ENCODE measurements at places on chromosomes 1 and 21. TPM values are rescaled to one million over a fixed set of nuclear protein-coding genes. Genes with fewer than 3 reads are reported as not detected.
A peak's percentile ranks its signal among the peaks of the same experiment; 100 is the strongest.

IQGAP3 gene
- 43.1 TPM for total RNA-seq

IGSF9 gene
- total RNA-seq, result 24.5 TPM

GRCh38 chr1:59115865-59116264, 181.0 kb upstream of the FGGY start:
- no peak for DNase-seq

APCS gene
- total RNA-seq, result not detected

DNA sequence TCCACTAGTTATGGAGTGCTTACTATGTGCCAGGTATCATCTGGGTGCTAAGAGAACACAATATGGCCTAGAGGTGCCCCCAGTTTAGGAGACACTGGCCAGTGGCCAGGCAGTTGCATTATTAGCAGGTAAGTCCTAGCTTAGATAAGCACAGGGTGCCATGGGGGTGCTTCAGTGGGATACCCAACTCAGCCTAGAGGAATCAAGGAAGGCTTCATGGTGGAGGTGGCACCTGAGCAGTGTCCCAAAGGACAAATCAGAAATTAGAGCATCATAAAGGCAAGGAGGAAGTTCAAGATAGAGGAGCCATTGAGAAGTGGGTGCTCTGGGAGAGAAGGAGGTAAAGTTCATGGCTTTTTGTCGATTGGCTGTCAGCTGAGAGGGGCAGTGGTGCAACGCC, 31.9 kb upstream of the PKP1 start:
- DNase-seq, result no peak

DNA sequence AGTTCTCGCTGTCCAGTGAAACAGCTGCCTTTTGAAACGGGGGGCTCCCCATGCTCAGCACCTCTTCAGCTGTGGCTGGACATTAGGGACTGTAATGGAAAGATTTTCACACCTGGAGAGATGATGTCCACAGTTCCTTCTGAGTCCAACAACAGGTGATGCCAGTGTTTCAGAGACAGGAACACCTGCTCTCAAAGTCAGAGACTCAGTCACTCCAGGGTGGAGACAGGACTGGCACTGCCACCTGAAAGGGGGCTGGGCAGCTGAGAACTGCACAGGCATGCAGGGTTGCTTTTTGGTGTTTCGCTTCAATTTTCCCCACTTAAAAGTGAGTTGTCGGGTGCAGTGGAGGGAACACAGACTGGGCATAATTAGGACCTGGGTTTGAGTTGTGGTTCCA, 124.8 kb downstream of the GALNT2 start:
- no peak for DNase-seq

DNA sequence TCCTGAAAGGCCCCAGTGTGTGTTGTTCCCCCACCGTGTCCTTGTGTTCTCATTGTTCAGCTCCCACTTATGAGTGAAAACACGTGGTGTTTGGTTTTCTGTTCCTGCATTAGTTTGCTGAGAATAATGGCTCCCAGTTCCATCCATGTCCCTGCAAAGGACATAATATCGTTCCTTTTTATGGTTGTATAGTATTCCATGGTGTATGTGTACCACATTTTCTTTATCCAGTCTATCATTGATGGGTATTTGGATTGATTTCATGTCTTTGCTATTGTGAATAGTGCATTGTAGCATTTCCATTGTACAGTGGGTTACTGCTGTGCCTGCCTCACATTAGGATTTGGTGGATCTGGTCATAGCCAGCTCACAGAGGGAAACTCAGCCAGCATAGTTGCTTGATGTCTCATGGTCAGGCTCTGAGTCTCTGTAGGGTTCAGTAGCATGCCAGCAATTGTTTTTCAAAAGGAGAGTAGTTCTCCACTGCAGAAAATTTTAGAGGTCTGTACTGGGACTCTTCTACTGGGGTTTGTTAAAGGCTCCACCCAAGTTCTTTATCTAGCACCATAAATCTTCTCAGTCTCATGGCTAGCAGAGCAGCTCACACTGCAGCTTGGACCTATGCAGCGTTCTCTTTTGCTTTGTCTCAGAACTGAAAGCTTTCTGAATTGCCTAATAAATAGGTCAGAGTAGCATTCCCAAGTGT, 41.0 kb downstream of the RUNX3 start:
- DNase-seq, result no peak

TAL1 gene
- 0.11 TPM for total RNA-seq

USH2A gene
- 0.14 TPM for total RNA-seq

DNA sequence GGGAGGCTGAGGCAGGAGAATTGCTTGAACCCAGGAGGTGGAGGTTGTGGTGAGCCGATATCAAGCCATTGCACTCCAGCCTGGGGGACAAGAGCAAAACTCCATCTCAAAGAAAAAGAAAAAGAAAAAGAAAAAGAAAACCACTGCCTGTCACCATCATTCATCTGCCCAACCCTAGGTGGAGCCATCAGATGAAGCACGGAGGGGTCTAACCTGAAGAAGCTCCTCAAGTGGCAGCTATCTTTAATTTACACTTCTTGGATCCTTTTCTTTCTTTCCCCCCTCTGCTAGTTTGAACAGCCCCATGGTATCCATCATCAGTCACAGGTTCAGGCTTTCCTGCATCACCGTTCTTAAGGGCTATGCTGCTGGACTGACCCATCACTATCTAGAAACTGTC, 57.0 kb downstream of the PLEKHA6 start:
- no peak for DNase-seq

GRCh38 chr1:206470692-206471414, 577 bp downstream of the IKBKE start:
- DNase-seq, result no peak

GRCh38 chr1:114510274-114511031, 550 bp downstream of the TRIM33 start:
- DNase-seq, result peak; percentile 6

Data from neural crest cell (in vitro differentiated cells).